Esophagus squamous epithelium (tissue), 5 donors: ENCODE measurements at places on chromosomes 2 and 18.

GRCh38 chr18:68962623-68963022 lies 164.7 kb downstream of the CCDC102B start:
- DNase-seq: no peak

DNA sequence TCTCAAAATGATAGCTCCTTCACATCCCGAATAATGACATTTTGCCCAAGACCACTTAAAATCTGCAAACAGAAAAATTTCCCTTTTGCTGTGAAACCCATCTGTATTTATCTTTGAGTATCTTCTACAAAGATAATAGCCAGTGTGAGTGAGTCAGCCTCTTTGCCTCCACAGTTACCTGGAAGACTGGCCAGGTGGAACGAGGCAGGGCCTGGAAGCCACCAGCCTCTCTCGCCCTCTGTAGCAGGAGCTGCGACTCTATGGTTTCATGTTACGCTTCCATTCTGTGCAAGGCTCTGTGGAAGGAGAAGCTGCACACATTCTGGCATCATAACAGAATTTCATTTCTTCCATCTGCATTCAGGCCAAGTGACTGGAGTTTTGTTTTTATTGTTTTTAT lies 9.5 kb downstream of the ELP2 start:
- DNase-seq: no peak

DNA sequence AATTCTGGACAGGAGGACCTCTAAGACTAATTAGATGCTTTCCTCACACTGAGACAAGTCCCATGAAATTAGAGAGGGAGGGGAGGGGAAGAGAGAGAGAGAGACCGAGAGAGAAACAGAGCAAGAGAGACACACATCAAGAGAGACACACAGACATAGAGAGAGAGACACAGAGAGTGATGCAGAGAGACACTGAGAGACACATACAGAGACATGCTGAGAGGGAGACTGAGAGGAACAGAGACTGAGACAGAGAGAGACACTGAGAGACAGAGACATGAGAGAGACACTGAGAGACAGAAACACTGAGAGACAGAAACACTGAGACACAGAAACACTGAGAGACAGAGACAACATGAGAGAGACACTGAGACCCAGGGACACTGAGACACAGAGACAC lies 250.8 kb downstream of the TNS1 start:
- no peak for DNase-seq

DNA sequence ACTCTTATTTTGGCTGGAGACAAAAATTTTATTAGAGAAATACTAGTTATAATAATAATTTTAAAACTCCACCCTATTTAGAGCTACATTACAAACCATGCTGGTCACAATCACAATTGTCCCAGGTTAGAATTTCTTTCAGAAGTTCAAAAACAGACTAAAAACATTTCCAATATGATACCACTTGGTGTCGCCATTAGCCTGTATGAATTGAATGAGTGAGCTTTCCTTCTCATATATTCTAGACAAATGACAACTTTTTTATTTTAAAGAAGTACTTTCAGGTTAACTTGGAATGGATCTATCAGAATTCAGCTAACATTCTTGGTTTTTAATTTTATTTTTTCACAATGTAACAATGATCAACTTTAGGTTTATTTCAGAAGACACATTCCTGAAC lies 48.0 kb downstream of the SERPINB8 start:
- DNase-seq: no peak

DNA sequence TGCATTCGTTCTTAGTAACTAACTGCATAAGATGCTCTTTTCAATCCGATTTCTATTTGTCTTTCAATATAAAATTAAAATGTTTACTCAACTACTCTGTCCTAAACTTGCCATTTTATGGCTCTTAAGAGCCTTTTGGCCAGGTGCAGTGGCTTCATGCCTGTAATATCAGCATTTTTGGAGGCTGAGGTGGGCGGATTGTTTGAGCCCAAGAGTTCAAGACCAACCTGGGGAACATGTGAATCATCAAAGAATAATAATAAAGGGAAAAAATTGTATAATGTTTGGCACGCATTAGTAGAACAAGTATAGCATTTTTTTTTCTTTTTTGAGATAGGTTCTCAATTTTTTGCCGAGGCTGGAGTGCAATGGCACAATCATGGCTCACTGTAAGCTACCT lies 92.5 kb downstream of the C2orf74 start:
- no peak for DNase-seq

DNA sequence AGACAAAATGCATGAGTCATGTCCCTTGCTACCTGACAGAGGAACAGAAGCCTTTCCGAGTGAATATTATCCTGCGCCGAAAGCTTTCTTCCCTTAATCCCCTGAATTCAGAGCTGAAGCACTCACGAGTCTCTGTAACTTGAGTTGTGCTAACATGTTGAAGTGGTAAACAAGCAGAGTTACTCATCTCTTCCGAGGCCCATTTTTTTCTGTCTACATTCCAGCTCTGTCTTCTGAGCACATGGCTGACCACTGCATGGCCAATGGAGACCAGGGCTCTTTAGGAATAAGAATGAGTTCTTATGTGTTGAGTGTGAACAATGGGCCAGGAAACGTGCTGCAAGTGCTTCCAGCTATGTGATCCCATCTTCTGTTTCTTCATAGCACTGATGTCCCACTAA lies 73.1 kb upstream of the PID1 start:
- no peak for DNase-seq

GRCh38 chr2:96431319-96431718 lies 73.8 kb downstream of the NEURL3 start:
- no peak for DNase-seq

DNA sequence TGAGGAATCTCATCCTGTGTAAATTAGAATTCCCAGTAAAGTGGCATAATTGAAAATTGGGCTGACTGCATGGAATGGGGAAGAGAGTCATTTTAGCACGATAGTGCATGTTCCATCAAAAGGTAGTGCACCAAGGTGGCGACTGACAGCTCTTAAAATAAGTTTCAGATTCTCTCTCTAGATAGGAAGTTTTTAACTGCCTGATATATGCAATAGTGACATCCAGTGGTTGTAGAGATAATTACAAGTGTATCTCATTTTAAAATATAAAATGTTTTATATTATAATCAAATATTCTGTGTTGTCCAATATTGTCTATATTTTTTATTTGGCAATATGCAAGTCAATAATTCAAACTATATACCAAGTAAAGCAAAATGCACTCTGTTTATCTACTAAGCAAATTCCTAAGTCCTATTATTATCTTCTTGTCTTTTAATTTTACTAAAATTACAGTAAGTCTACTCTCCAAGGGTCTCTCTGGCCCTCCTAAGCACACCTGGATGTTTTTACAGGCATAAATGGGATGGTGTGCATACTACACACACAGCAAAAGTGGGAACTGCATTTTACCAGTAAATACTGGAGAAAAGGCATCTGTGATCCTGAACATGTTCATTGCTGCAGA lies 397.7 kb upstream of the HNRNPA3 start:
- DNase-seq: no peak

DNA sequence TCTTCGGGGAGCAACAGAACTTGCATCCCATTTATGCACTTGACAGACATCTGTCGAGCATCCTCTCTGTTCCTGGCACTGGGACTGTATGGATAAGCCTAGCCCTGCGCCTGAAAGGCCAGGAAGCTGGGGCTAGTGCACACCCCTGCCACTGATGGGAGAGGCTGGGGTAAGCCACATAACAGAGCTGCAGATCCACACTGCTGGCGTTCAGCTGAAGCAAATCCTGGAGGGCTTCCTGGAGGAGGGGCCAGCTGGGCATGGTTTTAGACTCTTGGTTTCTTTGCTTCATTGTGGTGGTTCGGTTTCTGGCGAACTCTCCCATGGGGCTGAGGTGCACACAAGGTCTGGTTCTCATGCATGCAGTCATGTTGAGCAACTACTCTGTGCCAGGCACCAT lies 45.5 kb upstream of the FOSL2 start:
- no peak for DNase-seq

GRCh38 chr2:231957913-231958763 lies 3.4 kb upstream of the DIS3L2 start:
- DNase-seq: no peak

DNA sequence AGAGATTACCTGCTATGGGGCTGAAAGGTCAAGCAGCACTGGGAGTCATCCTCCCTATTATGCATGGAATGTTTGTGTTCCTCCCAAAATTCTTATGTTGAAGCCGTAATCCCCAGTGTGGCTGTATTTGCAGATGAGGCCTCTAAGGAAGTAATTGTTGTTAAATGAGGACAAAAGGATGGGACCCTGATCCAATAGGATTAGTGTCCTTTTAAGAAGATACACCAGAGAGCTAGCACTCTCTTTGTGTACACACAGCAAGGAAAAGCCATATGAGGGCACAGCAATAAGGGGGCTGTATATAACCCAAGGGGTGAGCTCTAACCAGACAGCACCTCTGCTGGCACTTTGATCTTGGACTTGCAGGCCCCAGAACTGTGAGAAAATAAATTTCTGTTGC lies 18.3 kb downstream of the STAM2 start:
- DNase-seq: no peak
